ENCODE measurements at places on chromosomes 13 and 19.
A peak's percentile ranks its signal among the peaks of the same experiment; 100 is the strongest.

GRCh38 chr19:16571822-16572331, 338 bp downstream of the SLC35E1 start:
- no peak for DNase-seq

DNA sequence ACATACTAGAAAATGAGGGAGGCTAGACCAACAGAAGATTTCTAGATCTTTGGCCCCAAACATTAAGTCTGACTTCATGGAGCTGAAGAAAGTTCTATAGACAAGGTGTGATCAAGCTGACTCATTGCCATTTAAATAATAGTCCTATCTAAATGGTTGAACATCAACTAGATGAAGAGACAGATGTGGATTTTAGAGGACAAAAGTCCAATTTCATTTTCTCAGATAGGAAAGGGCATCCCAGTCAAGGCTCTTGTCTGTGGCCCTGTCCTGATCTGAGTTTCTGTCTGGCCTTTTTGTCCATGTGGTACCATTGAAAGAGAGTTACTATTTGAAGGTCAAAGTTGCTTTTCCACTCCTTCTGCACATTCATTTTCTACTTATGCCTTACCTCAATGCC, 74.6 kb downstream of the MBNL2 start:
- DNase-seq = peak; percentile 67

- peak; percentile 28 for DNase-seq
These were observed 22.2 kb downstream of the EFNB2 start for GRCh38 chr13:106513025-106513983.

- DNase-seq = no peak
These were observed 2638.2 kb downstream of the PCDH9 start for GRCh38 chr13:64591971-64592370.

DNA sequence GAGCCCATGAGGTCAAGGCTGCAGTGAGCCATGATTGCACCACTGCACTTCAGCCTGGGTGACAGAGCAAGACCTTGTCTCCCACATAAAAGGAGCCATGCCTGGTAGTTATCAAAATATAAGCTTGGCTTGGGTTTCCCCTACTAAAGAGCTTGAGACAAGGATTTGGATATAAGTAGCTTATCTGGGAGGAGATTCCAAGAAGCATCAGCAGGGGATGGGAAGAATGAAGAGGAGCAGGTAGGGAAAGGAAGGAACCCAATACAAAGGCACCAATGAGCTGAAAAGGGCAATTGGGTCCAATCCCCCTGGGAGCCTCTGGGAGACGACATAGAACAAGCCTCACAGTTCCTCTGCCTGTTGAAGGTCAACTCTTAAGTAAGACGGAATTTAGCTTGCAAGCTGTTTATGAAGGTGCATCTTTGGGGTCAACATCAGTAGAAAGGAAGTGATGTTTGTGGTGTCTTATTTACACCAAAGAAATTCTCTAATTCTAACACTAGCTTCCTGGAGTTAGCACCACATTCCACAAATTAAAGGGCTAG, 7.4 kb upstream of the CLEC4G start:
- no peak for DNase-seq

GRCh38 chr19:2802826-2803225, 16.8 kb upstream of the ZNF554 start:
- DNase-seq = no peak

DNA sequence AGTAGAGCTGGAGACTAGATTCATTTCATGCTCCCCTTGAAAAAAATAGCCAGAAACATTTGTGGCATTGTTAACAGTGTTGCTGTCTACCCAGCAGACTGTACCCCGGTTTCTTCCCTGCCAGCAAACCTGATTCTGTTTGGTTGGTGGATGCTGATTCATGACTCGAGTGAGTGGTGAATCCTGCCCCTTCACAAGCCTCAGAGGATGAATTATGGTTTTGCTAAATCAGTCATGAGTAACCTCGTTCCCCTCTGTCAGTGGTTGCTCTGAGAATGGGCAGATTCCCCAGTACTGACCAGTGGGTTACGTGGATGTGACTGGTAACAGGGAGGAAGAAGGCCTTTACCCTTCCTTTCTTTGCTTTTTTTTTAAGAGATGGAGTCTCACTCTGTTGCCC, 10.1 kb downstream of the NLRP12 start:
- DNase-seq = no peak

DNA sequence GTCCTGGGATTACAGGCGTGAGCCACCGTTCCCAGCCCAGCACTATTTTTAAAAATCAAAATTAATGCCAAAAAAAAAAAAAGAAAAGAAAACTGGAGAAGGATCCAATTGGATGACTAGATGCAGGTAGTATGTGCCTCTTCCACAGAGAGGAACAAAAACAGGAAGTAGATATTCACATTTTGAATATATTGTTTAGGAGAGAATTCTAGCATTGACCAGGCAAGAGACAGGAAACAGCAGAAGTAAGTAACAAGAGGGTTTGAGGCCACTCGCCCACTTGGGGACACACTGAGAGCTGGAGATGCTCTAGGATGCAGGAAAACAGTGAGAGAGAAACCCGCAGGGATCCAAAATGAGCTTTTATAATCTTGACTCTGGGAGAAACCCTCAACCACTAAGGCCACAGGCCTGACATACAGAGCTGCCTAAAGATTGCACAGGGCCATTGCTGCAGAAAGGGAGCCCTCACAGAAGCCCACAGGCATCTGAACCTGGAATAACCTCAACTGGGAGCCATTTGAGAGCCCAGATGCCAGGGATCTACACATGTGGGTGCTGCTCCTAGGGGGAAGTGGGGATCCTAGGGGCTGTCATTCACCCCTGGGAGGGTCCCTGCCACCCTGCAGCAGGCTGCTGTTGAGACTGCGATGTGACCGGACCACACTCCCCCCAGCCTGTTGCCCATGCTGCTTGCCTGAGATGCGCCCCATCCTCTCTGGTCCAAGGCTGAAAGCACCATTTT, 28.2 kb downstream of the IGFL2 start:
- no peak for DNase-seq

GRCh38 chr13:105787632-105788031, 747.8 kb downstream of the EFNB2 start:
- no peak for DNase-seq
